ENCODE measurements at places on chromosomes 6 and 20.
A peak's percentile ranks its signal among the peaks of the same experiment; 100 is the strongest.

- DNase-seq = no peak
Observed at GRCh38 chr6:24743265-24743943, 24.4 kb upstream of the C6orf62 start.

DNA sequence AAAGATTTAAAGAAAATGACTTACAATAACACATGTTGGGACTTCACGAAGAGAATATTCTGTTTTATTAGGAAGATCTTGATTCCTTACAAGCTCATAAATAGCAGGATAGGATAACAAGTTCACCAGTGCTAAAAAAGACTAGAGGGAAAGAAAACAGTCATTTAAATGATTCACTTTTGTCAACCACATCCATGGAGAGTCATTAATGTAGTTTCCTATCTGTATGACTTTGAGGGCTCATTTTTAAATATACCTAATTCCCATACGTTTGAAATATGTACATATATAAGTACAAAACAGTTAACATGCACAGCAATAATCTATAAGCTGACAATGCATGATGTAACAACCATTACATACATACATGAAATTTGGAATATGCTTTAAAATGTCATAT is 111.1 kb downstream of the TBC1D32 start:
- no peak for DNase-seq

DNA sequence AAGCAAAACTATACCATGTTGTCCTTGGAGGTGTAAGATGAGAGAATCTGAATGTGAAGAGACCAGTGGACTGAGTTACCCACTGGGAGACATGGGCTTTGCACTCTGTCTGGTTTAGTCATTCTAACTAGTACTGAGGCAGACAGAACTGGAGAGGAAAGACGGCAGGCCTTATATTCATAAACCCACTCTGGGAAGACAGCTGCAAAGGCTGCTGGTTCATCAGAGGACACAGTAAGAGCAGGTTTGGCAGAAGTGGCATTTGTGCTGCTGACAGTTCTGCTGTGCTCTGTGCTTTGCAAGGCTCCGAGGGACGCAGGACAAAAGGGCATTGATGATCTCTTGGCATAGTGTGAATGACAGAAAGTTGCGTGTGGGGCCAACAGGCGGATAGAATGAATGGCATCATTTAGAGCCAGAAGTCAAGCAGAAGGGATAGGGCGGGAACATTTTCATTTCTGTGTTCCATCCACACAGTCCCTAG is 142.3 kb upstream of the TENT5A start:
- DNase-seq = no peak

DNA sequence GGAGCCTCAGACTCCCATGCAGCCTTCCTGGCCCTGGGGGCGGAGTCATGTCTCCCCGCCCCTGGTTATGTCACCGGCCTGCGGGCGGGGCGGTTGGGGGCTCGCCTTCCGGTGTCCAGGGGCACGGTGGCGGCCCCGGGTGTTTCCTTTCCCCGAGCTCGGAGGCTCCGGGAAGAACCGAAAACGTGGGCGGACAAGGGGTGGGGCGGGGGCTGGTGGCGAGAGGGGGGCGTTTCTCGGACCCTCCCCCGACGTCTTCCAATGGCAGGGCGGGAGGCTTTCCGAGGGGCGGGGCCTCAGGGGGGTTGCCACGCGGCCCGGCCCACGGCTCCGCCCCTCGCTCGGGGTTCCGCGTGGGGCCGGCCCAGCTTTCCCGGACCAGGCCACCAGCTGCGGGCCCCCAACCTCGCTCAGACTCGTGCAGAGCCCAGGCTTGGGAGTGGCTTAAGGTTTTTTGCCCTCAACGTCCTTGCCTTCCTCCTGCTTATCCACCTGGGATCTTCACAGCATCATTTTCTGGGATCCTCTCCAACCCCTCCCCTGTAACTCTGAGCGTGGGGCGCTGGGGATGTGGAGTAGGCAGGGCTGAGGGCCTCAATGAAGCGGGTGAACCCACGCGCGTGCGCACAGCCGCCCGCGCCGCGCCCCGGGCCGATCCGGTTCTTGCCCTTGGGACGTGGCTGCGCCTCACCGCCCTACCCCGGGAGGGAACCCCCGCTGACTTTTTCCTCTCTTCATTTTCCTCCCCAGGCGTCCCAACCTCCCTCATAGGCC is 2.1 kb upstream of the NRN1 start:
- DNase-seq = peak; percentile 56

DNA sequence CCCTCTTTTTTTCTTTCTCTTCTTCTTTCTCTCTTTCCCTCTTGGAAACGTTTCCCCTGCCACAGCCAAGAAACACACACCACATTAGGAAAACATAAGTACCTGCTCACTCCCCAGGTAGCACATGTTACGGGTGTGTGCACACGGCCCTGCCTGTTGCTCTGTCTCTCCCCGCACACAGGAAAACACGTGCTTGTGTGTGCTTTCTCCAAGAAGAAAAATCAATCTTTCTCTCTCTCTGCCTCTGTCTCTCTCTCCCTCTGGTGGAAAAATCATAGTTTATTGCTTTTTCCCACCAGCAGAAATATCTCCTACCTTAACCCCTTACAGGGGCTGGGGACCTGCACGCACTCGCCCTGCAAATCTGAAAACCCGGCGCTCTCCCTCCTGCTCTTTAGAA is 102.3 kb downstream of the EDN3 start:
- DNase-seq = no peak

- DNase-seq = no peak
Observed at GRCh38 chr6:168582571-168582981, 141.6 kb downstream of the SMOC2 start.

DNA sequence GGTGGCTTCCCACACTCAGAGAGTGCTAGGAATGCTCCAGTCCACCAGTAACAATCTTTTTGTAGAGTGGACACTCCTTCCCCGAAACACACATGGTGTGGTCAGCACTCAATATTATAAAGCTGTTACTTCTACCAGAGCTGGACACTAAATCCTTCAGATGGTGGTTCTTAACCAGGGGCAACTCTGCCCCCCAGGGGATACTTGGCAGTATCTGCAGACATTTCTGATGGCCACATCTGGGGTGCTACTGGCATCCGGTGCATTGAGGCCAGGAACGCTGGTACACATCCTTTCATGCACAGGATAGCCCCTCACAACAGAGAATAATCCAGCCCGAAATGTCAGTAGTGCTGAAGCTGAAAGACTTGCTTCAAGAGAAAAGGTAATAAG is 124.4 kb downstream of the NFATC2 start:
- no peak for DNase-seq

DNA sequence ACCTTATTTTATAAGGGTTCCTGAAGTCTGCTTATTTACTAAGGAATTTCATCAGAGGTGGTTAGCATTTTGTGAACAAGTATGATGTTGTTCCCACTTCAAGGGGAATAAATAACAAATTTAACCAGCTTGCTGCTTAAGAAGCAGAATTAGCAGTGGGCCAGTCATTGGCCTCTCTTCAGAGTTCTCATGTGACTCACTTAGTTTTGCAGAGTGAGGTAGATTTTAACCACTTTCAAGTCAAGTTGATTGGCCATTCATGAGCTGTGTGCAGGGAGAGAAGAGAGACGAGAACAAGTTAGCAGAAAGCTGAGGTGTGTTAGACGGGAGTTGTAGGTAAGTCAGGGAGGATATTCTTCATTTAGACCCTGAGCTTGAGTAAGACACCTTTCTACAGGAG is 18.1 kb downstream of the TOP1 start:
- DNase-seq = no peak

DNA sequence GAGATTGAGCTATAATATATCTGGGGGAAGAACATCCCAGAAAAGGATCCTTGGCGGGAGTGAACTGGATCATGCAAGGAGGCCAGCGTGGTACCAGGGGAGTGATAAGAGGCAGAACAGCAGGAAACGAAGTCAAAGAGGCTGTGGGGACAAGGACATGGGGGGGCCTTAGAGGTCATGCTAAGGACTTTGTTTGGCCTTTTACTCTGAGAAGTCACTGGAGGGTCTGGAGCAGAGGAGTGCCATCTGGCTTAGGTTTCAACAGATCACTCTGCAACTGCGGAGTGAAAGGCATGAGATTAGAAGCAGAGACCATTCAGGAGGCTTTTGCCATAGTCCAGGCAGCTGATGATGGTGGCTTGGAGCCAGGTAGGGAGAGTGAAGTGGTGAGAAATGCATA is 24.3 kb downstream of the MRAP2 start:
- DNase-seq = no peak

DNA sequence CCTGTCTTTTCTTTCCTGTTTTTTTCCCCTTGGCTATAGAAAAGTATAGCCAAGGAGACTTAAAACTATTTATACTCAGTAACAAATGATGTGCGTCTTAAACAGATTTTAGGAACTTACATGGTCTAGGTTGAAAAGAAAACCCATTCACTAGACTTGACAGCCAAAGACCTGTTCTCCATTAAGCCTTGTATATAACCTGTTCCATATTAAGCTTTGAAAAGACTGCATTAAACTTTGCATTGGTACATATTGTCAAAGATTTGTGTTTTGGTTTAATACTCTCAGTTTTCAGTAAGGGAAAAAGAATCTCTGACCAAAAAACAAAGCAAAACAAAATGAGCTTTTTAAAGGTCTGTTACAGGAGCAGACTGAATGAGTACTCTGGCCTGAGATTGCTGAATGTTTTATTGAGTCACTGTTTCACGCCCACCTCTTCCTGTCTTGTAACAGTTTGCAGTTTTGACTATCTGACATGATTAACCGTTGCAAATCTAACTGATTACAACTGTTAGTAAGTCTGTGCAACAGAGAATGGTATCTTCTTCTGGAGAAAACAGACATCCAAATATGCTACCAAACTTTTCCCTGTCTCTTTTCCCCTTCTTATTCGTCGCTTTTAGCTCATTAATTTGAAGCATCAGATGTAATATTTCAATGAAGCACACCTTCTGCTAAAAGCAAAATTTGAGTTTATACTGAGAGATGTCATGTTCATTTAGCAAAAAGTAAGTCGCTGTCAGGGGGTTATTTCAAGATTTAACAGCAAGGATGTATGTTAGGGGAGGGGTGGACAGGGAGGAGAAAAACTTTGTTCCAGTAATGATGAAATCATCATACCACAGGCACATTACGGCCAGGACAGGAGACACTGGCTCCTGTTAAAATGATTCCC is 59.1 kb upstream of the SUPT3H start:
- no peak for DNase-seq

DNA sequence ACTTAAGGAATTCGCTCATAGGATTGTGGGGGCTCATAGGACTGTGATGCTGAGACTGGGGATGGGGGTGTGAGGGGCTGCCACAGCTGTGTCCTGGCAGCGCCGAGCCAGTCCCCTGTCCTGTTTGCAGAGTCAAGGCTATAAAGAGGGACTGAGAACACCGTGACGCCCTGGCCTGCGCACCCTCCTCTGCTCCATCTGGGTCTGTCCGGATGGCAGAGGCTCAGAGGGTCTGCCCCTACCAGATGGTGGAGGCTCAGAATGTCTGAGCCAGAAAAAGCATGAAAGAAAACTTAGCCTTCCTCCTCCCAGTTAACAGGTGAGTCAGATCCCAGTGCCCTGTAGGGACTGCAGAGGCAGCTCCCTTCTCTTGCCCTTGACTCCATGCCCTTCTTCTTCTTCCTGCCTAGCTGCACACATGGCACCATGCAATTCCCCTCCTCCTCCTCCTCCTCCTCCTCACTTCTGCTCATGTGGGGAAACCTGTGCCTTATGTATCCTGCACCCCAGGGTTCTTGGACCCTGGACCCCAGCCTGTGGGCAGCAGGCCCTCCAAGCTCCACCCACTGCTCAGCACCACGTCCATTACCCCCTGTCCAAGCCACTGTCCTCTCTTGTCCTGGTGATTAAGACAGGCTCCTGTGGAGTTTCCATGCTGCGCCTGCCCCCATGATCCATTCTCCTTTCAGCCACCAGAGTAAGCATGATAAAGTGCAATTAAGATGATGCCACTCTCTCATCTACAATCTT is 410.0 kb upstream of the SULF2 start:
- DNase-seq = peak; percentile 15
